ENCODE measurements at places on chromosomes 4 and X.

DNA sequence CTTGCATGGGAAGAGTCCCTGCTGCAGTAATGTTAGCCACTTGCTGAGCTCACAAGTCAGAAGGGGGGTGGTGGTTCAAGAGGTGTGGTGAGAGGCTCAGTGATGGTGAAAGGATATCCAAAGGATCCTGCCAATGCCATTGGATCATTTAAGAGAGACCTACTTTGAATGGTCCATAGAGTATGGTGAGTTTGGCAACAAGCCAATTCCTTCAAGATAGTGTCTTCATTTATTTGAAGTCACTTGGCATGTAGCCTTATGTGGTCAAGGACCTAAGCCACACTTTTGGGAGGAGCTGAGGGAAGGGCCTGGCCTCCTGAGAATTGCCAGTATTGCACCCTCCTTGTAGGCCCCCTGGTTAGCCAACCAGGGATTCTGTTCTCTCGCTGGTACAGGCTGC, 87.9 kb downstream of the TSPAN7 start:
- no peak overlapping the region for H3K27ac ChIP-seq
- H3K4me3 ChIP-seq, result no peak overlapping the region
- H3K27me3 ChIP-seq, result no peaks in the 10 kb centered on the region
- H3K4me1 ChIP-seq, result no peaks in the 10 kb centered on the region
- DNase-seq, result no peak

- no peaks in the 10 kb centered on the region for H3K36me3 ChIP-seq
- no peaks in the 10 kb centered on the region for H3K4me1 ChIP-seq
- DNase-seq, result no peak
- H3K27ac ChIP-seq, result no peak overlapping the region
- no peak overlapping the region for H3K4me3 ChIP-seq
- H3K27me3 ChIP-seq, result no peaks in the 10 kb centered on the region
Observed at GRCh38 chr4:20666012-20666860, 34.0 kb upstream of the PACRGL start.

DNA sequence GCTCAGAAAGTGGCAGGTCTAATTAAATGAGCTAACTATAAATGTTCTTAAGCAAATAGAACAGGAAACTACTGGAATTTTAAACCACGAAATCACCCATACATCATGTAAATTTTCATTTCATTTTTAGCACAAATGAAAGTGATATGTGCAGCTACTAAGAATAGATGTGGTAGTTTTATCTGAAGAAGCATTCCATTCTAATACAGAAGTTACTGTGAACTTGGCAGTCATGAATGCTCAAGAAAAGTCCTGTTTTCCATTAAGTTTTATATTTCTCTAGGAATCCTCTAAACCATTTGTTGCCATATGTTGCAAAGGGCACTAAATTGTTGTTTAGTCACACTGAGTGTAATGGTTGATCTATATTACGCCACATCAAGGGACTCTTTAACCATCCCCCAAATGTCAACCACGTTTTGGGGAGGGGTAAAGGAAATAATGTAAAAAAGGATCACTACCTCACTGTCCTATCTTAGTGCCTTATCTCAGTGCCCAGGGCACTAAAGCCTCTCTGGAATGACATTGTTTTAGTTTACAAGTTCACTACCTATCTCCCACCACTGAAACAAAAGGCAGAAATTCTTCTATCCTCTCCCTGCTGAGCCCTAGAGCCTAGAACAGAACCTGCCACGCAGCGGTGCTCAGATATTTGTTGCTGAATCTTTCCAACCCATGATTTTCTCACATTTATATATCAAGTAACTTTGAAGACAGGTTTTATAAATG, 118.0 kb downstream of the SHISA3 start:
- DNase-seq, result no peak
- H3K27ac ChIP-seq, result no peak overlapping the region
- no peaks in the 10 kb centered on the region for H3K27me3 ChIP-seq
- no peaks in the 10 kb centered on the region for H3K4me1 ChIP-seq

DNA sequence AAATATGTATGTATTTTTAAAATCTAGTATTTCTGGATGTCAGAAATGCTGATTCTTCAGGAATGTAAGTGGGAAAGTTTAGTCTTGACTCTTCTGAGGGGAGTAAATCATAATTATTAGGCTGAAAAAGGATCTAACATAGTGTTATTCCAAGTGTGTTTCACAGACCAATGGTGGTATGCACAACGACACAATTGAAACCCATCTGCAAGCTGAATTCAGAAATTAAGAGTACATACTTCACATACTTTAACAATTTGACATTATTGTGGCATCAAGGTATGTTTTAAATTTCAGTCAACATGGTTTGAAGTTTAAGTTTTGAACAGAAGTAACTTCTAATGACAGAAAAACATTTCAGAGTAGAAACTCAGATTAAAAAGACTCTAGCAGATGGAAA, 236.7 kb downstream of the SLC7A11 start:
- no peaks in the 10 kb centered on the region for H3K4me1 ChIP-seq
- no peaks in the 10 kb centered on the region for H3K36me3 ChIP-seq
- no peak for DNase-seq
- no peaks in the 10 kb centered on the region for H3K27me3 ChIP-seq

DNA sequence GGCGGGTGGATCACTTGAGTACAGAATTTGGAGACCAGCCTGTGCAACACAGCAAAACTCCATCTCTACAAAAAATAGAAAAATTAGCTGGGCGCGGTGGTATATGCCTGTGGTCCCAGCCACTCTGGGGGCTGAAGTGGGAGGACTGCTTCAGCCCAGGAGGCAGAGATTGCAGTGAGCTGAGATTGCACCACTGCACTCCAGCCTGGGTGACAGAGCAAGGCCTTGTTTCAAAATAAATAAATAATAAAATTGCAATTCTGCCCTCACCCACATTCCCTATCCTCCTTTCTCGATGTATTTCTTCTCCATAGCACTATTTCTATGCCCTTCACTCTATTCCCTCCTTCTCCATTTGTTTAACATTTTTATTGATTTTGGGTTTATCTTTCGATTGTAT, 8.7 kb upstream of the SLAIN2 start:
- no peak for DNase-seq
- H3K27ac ChIP-seq, result no peak overlapping the region
- H3K4me3 ChIP-seq, result no peak overlapping the region
- peaks cover 5% of the 10 kb centered on the region for H3K27me3 ChIP-seq
- H3K36me3 ChIP-seq, result no peaks in the 10 kb centered on the region

DNA sequence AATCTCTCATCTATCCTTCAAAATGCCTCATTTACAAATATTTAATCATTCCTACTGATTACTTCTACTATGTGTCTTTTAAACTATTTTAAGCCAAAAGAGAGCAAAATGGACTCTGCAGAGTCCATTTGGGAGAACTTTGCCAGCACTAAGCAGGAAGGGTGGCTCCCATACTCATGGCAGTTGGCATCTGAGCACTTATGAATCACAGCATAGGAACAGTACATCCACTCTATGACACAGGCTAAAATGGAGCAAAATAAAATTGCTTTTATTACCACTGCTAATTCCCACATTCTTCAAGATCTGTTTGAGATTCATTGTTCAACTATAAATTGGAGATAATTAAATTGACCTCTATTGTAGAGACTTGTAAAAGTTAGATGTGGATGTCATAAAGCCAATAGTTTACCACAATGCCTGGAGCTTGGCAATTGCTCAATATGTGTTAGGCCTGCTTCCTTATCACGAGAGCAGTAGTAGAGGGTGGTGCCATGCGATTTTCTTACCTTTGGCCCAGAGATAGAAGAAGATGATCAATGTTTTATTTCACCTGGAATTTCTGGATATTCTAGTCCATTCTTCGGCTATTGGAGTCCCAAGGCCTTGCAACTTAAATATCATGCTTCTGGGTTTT, 19.1 kb downstream of the HPGD start:
- no peaks in the 10 kb centered on the region for H3K27me3 ChIP-seq
- no peak overlapping the region for H3K4me3 ChIP-seq
- no peaks in the 10 kb centered on the region for H3K4me1 ChIP-seq
- DNase-seq, result no peak

DNA sequence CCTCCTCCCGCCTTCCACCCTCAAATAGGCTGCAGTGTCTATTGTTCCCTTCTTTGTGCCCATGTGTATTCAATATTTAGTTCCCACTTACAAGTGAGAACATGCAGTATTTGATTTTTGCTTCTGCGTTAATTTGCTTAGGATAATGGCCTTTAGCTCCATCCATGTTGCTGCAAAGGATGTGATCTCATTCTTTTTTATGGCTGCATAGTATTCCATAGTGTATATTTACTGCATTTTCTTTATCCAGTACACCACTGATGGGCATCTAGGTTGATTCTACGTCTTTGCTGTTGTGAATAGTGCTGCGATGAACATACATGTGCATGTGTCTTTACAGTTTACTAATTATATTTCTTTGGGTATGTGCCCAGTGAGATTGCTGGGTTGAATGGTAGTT, 51.6 kb upstream of the TMPRSS11B start:
- no peaks in the 10 kb centered on the region for H3K4me1 ChIP-seq
- no peaks in the 10 kb centered on the region for H3K27me3 ChIP-seq
- DNase-seq, result no peak

DNA sequence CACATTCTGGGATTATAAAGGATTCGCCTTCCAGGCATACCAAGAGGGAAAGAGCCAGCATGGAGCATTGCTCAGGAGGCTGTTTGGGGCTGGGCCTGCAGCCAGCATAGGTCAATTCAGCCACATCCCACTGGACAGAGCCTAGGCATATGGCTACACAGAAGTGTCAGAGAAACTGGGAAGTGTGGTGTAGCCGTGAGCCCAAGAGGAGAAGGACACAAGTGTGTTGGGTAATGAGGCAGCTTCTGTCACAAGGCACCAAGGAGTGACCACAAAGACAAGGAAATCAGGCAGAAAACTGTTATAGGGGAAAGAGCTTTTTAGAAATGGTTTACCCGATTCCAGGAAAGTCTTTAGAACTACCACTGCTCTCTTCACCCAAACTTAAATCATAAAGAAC, 178.6 kb upstream of the TBL1X start:
- H3K27ac ChIP-seq, result no peak overlapping the region
- no peaks in the 10 kb centered on the region for H3K27me3 ChIP-seq
- H3K4me1 ChIP-seq, result no peaks in the 10 kb centered on the region

DNA sequence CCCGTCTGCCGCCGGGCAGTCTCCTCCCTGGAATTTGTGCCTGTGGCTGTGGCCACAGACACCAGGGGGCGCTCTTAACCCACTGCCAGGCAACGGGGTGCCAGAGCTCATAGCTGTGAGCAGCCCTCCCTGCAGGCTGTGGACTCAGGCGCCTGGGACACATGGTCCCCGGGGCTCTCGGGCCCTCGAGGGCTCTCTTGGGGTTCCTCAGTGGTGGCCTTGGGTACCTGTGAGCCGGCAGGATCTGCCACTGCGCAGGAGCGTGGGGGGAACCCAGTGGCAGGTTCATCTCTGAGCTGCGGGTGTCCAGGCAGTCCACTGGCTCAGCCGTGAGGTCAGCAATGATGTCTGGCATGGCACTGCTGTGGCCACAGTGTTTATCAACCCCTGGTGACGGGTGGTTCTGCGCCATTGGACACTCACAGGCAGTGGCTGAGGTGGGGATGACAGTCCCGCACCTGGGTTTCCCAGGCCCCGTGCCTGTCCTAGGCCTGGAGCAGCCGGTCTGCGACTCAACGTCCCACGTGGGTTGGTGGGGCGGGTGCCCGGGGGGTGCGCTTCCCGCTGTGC, 37.2 kb downstream of the PCGF3 start:
- H3K27me3 ChIP-seq, result no peaks in the 10 kb centered on the region
- H3K27ac ChIP-seq, result no peak overlapping the region
- H3K36me3 ChIP-seq, result peaks cover 4% of the 10 kb centered on the region
- H3K4me1 ChIP-seq, result no peaks in the 10 kb centered on the region

DNA sequence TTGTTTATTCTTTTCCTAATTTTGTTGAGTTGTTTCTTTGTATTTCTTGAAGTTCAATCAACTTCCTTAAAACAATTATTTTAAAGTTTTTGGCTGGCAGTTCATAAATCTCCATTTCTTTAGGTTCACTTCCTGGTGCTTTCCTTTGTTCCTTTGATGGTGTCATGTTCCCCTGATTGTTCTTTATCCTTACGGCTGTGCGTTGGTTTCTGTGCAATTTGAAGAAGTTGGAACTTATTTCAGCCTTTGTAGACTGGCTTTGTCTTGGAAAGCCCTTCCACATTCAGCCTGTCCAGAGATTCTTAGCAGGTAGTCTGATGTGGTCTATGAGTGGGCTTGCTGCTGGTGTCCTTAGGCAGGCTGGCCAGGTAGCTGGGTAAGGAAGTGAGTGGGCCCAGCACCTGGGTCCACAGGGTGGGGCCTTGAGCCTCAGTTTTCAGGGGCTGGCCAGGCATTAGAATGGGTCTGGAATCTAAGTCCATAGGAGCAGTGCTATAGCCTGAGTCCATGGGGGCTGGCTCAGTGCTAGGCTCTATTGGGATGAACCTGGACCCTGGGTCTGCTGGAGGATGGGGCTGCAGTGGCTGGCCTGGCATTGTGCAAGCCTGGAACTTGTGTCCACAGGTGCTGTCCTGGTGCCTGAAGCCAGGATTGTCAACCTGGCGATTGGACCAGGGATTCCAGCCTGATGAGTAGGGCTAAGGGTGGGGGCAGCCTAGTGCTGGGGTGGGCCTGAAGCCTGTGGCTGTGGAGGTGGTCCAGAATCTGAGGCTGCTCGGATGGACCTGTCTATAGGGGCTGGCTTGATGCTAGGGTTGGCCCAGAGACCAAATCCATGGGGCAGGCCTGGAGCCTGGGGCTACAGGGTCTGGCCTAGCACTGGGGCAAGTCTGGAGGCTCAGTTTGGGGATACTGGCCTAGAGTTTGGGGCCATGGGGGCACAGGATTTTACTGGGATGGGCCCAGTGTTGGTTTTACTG, 152.4 kb downstream of the STAG2 start:
- H3K36me3 ChIP-seq, result no peaks in the 10 kb centered on the region
- DNase-seq, result no peak
- H3K27ac ChIP-seq, result no peak overlapping the region

DNA sequence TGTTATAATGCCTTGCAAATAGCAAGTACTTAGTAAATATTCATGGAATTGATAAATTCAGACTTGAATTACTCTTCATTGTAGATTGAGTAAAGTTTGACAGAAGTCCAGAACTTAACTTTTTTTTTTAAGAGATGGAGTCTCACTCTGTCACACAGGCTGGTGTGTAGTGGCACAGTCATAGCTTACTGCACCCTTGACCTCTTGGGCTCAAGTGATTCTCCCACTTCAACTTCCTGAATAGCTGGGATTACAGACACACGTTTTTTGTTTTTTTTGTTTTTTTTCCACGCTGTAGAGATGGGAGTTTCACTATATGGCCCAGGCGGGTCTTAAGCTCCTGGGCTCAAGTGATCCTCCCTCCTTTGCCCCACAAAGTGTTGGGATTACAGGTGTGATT, 32.1 kb downstream of the UBE2K start:
- no peak overlapping the region for H3K4me3 ChIP-seq
- no peaks in the 10 kb centered on the region for H3K36me3 ChIP-seq
- no peaks in the 10 kb centered on the region for H3K27me3 ChIP-seq

- H3K36me3 ChIP-seq, result no peaks in the 10 kb centered on the region
- H3K27ac ChIP-seq, result no peak overlapping the region
- DNase-seq, result no peak
Observed at GRCh38 chr4:41179498-41180195, 34.7 kb downstream of the APBB2 start.

GRCh38 chr4:99090481-99091215, 2.1 kb upstream of the ADH5 start:
- H3K27me3 ChIP-seq, result no peaks in the 10 kb centered on the region
- no peak overlapping the region for H3K4me3 ChIP-seq

Data from T-cell (primary cell).